ENCODE measurements at places on chromosomes 12 and 14.

GRCh38 chr12:15227004-15227679 lies 5.9 kb upstream of the RERG start:
- DNase-seq, result no peak

DNA sequence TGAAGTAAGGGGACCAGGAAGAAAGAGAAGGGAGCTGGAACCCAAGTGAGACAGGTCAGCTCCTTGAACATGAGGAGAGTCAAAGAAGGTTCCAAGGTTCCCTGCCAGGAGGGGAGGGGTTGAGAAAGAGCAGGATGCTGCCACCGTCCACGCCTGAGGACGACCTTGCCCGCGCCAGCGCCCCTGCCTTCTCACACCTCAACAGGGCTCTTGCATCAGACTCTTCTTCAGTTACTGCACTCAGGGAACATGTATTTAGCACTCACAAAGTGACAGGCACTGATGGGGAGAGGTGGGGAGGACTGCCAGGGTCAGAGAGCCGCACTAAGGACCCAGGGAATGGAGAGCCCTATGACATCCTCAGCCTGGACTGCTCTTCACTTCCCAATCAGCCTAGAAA lies 102.1 kb upstream of the NUDT4 start:
- DNase-seq, result no peak

DNA sequence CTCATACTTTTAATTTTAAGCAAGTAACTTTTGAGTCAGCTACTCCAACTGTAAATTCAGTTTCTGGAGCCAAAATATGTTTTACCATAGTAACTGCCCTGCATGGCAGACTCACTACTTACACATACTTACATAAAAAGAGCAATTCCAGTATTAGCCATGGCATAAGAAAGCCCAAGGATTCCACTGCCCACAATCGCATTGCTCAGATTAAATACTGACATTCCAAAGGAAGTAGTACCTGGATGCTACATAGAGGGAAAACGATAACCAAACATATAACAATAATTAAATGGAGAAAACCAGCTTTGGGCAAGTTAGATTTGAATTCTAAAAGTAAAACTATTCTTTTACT lies 2.2 kb downstream of the SLC38A2 start:
- no peak for DNase-seq

GRCh38 chr12:54390668-54391551 lies 6.4 kb upstream of the ZNF385A start:
- no peak for DNase-seq

DNA sequence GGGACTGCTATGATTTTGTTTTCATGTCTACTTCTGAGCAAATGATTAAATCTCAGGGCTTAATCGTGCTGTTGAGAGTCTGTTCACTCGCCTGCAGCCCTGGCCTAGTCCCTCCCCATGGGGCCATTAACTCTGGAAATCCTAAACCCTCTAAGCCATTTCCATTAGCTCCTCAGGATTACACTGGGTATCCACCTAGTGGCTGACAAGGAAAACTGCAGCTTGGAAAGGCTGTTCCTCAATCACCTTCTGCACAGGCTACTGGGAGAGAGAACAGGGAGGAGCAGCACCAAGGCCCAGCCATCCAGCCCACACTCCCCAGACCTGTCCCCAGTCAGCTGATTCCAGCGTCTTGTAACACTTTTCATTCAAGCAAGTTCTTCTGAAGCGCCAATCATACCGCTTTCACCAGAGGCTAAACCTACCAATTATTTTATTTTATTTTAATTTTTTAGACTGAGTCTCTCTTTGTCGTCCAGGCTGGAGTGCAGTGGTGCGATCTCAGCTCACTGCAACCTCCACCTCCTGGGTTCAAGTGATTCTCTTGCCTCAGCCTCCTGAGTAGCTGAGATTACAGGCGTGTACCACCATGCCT lies 48.7 kb downstream of the NEUROD4 start:
- peak; percentile 9 for DNase-seq

GRCh38 chr14:33707716-33708115 lies 243.2 kb downstream of the EGLN3 start:
- DNase-seq, result no peak

- no peak for DNase-seq
These were observed 191.6 kb upstream of the NUDT4 start for GRCh38 chr12:93186131-93186530.

DNA sequence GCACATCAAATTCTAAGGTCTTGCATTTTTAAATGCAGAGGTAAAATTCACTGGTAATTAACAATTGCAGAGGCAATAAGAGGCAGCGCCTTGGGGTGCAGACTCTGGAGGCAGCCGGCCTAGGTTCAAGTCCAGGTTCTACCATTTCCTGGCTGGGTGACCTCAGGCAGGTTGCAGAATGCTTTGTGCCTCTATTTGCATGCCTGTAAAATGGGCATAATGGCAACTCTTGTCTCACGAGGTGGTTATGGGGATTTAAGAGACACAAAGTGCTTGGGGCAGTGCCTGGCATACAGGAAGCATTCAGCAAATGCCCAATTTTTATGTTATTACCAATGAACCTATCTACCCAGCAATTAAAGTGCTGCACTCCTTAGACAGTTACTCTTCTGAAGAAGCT lies 180.0 kb upstream of the LHX5 start:
- DNase-seq, result no peak

DNA sequence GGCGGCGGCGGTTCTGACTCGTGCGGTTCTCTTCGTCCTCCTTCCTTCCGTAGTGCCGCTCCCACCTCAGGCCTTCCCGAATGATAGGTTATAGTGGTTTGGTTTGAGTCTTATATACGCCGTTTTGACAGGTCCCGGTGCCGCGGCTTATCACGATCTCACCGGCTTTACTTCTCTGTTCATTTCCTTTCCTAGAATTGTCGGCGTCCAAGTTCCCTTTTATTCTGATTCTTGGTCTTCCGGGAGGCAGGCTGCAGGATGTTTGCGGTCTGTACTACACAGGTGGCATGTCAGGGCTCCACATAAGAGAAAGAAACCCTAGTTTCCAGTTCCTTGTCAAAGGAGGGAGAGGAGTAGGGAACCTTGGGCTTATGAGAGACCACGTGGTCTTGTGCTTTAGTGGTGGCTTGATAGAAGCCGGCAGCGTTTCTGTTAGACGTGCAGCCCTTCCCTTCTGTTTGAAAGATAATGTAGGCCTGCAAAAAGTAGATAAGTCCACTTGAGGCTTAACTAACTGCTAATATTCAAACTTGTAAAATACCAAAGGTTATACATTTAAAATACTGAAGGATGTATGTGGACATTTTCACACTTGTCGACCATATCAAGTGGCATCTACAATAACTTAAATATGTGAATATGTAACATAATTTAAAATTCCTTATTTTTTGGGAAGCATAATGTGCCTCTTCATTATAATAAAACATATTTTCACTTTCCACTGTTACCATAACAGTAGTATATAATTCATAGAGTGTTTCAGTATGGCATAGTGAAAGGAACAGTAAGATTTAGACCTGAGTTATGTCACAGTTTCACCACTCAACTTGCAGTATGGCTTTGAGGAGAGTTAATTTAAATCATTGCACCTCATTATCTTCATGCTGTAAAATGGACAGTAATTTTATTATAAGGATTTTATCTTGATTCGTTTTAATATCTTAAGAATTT lies 804 bp downstream of the USP15 start:
- no peak for DNase-seq

DNA sequence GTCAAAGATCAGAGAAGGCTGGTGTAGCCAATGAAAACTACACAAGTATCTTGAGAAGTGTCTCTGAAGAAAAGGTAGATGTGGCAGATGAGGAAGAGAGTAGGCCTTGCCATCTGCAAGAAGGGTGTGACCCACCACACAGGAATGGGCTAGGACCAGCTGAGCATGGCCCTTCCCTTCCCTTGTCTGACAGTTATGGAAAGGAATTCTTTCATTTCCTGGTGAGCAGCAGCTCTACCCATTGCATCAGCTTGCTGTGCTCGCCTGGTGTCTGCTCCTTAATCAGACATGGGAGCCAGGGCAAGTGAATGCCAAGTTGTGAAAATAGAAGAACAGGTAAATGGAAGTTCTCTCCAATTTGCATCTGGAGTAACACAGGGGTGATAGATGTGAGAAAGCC lies 145.2 kb upstream of the KRR1 start:
- peak; percentile 88 for DNase-seq

DNA sequence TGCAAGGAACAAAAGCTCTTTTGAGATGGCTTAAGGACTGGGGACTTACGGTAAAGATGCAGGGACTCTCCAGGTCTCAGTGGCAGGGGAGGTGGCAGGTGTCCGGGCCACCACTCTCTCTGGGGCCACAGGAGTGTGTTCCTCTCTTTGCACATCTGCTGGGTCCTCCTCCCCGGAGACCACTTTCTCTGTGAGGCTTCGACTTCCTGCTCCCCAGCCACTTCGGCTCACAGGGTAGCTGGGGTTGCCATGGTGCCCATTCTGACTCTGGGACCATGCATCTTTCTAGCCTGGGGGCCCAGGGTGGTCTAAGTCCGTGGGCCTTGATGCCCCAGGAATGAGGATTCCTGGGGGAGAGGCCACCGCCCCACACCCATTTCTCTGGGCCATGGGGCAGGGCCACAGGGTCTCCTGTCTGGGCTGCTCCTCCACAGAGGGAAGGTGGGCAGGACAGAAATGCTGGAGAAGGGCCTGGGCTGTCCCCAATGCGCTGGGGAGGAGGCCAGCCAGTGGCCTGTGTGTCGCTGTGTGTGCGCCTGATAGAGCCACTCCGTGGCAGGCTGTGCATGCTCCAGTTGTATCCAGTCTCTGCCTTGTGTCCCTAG lies 38.5 kb downstream of the CCDC92 start:
- DNase-seq, result no peak

GRCh38 chr12:98260276-98260675 lies 255.1 kb upstream of the TMPO start:
- no peak for DNase-seq

DNA sequence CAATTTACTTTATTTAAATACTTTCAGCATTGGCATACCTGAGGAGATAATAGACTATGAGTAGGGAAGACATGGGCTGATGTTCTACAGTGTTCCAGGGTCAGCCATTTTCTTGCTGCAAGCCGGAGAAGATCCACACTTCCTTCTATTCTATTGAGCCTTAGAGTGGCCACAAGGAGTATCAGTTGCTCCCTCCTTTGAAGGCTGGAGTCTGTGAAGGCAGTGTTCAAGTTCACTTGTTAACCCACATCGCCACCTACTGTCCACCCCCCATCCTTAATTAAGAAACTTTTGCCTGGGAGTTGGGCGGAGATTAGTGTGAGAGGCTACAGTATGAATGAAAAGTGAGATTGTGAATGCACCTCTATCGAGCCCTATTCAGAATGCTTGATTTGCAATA lies 666.6 kb downstream of the NRXN3 start:
- DNase-seq, result peak; percentile 7

GRCh38 chr14:91931478-91932088 lies 15.9 kb downstream of the FBLN5 start:
- no peak for DNase-seq

GRCh38 chr14:72615451-72616121 lies 278.3 kb downstream of the DPF3 start:
- no peak for DNase-seq

GRCh38 chr14:81446279-81447007 lies 46.3 kb upstream of the STON2 start:
- DNase-seq, result no peak

GRCh38 chr14:95408731-95409476 lies 89.2 kb upstream of the CLMN start:
- DNase-seq, result no peak

GRCh38 chr12:22412581-22412980 lies 78.1 kb upstream of the ST8SIA1 start:
- DNase-seq, result no peak

GRCh38 chr12:10361084-10361483 lies 28.8 kb downstream of the KLRK1 start:
- no peak for DNase-seq

- DNase-seq, result no peak
These were observed 37.4 kb downstream of the PLXNC1 start for GRCh38 chr12:94185801-94186200.

GRCh38 chr12:115402443-115403180 lies 718.6 kb upstream of the TBX3 start:
- no peak for DNase-seq

DNA sequence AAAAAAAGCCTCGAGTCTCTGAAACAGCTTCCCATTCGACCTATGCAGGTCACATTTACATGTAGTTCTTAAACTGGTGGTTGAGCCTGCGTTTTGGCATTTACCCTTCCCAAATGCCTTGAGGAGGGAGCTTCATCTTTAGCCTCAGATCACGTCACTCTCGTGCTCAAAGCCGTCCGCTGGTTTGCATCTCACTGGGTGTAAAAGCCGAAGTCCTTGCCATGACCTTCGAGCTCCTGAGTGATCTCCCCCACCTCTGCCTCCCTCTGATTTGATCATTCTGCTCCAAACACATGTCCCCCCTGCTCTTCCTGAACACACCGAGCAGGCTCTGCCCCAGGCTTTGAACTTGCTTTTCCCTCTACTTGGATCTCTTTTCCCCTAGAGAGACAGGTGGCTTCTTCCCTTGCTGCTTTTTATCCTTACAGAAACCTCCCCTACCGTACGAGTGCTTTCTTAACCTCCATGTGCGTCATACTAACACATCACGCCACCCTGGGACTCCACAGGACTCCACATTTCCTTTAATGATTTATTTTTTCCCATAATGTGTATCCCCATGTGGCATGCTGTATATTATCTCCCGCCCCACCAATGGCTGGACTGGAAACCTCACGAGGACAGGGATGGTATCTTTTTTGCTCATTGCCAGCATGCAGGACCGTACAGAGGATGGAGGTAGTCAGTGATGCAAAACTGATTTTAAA lies 610.7 kb downstream of the VRK1 start:
- DNase-seq, result no peak

GRCh38 chr12:130177635-130178242 lies 15.5 kb downstream of the FZD10 start:
- DNase-seq, result no peak

- no peak for DNase-seq
These were observed 80.8 kb downstream of the C14orf132 start for GRCh38 chr14:96119947-96120346.

DNA sequence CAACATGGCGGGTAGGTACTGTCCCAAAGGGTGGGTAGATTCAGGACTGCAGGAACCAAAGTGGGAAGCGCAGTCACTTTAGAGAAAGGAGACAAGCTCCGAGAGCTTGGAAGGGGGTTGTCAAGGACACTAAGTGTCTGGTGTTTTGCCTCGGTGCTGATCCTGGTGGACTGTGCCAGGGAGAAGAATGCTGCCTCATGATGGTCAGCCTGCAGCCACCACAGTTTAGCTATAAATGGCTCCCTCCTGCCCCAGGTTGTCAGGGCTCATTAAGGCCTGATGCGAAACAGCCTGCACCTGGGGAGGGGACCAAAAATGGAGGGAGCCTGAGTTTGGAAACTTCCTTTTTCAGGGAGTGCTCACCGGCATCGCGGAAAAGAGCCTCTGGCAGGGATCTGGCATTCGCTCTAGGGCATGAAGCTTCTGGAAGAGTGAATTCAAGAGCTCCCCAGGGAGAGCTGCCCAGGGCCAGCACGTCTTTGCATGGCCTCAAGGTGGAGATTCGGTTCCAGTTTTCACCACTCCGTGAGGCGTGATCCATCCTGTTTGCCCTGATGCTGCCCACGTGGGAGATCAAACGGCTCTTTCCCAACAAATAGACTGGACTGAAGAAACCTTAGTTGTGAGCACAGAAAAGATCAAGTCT lies 164.0 kb downstream of the FOXN3 start:
- no peak for DNase-seq

All from AG04449 (cell line).